Activated CD4-positive, alpha-beta T cell treated with anti-CD3 and anti-CD28 coated beads, Interleukin-2, amount 10 ng/mL, durations not matched to agents 7 days and 5 days (primary cell): ENCODE measurements at places on chromosomes 11 and 22. TPM values are rescaled to one million over a fixed set of nuclear protein-coding genes. Genes with fewer than 3 reads are reported as not detected.
A peak's percentile ranks its signal among the peaks of the same experiment; 100 is the strongest.

DNA sequence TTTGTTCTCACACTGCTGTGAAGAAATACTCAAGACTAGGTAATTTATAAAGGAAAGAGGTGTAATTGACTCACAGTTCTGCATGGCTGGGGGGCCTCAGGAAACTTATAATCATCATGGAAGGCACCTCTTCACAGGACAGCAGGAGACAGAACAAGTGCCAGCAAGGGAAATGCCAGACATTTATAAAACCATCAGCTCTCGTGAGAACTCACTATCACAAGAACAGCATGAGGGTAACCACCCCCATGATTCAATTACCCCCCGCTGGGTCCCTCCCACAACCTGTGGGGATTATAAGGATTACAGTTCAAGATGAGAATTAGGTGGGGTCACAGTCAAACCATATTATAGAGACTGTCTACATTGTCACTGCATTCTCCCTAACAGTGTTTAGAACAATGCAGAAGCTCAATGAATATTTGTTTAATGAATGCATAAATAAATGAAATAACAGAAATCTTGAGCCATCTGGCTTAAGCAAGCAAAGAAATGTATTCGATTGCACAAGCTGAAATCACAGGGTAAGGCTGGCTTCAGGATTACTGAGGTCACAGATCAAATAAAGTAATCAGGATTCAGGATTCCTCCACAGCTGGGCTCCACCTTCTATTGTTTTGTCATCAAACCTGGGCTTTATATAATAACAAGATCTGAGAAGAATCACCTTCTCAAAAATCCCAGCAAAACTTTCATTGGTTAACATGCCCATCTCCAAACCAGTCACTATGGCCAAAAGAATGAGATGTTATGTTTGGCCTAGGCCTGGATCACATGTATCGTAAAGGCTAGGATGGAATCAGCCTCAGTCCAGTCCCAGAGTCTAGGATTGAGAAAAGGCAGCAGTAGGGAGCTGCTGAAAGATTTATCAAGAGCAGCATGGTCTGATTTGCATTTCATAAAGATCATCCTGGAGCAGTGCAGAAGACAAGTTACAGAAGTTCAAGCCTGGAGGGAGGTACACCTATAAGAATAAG is 137.8 kb upstream of the UBASH3B start:
- no peak overlapping the region for H3K27ac ChIP-seq
- H3K36me3 ChIP-seq = no peaks in the 10 kb centered on the region
- H3K27me3 ChIP-seq = peaks cover under 1% of the 10 kb centered on the region
- DNase-seq = no peak
- H3K4me3 ChIP-seq = no peak overlapping the region

GRCh38 chr11:14317659-14318325 is 41.2 kb downstream of the RRAS2 start:
- H3K36me3 ChIP-seq = peaks cover 26% of the 10 kb centered on the region
- no peak overlapping the region for H3K4me3 ChIP-seq
- peak overlapping the region; percentile 25 for H3K27ac ChIP-seq
- DNase-seq = no peak

APOBEC3H gene
- 54.3 TPM for total RNA-seq

GRCh38 chr11:67024966-67025365 is 2.0 kb downstream of the SYT12 start:
- H3K4me3 ChIP-seq = no peak overlapping the region
- no peaks in the 10 kb centered on the region for H3K36me3 ChIP-seq
- no peak for DNase-seq
- peaks cover 79% of the 10 kb centered on the region for H3K27me3 ChIP-seq
